Stimulated activated CD8-positive, alpha-beta memory T cell treated with anti-CD3 and anti-CD28 coated beads, Interleukin-15, amount 100 ng/mL, for 24 hours (primary cell): ENCODE measurements at places on chromosomes 4 and X.
A peak's percentile ranks its signal among the peaks of the same experiment; 100 is the strongest.

DNA sequence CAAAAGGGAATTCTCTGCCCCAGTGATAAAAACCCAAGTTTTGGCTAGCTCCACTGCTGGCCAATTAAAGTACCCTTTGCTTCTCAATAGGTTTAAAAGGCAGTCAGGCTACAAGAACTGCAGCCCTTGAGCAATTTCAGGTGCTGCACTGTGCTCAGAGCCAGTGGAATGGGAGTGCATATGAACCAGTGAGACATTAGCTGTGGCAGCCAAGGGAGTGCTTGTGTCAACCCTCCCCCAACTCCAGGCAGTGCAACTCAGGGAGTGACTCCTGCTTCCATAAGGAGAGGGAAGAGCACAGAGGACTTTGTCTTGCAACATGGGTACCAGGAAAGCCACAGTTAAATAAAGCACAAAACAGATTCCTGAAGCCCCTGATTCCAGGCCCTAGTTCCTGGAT lies 61.6 kb upstream of the VAMP7 start:
- no peak for DNase-seq

- DNase-seq: no peak
Measured at GRCh38 chr4:83866834-83867621, 331.1 kb downstream of the GPAT3 start.

GRCh38 chr4:31917334-31917733 lies 1197.2 kb downstream of the PCDH7 start:
- no peak for DNase-seq

DNA sequence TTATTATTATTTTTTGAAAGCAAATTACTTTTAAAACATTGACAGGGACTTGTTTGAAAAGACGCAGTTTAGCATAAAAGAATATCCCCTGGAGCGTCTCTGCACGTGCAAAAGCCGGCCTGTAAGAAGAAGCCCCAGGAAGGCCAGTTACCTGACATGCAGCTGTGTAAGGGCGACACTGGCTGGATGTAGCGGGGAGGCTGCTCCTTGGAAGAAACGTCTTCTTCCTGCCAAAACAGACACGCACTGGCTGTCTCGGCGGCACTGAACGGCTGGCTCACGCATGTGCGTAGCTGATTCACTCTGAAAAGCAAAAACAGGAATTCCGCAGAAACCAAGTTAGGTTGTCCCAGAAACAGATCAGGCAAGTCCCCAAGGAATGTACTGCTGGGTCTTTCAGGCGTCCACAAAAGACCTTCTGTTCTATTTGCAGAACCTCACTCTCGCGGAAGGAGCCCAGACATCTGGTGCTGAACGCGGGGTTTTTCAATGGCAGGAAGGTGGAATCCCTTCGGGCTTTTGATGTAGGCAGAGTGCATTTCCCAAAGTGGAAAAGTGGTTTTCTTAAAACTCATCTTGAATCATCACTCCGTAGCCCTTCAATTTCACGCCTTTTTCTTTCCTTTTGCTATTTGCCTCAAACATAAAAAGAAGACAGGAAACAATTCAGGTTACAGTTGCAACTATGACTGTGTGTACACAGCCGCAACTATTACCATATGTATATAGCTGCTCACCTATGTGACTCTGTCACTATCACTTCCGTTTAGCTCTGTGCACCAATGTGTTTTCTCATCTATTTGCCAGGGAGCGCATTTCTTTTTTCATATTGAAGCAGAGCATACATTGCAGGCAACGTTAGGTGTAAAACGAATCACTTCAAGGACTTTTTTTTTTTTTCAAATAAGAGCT lies 38.1 kb upstream of the ARSH start:
- no peak for DNase-seq

DNA sequence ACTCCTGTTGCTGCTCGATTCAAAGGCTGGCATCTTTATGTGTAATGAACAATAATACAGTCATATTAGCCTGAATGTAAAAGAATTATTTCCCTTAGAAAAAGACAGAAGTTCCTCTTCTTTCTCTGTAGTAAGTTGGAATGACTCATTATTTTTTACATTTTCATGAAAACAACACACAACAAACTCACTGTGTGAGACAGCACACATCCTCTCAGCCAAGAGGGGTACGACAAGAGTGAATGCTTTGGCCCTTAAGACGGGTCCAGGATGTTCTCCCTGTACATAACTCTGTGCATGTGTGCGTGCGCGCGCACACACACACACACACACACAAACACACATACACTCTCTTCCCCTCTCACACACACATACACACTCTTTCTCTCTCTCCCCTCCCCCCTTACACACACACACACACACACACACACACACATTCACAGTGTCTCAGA lies 72.8 kb downstream of the MANBA start:
- no peak for DNase-seq

DNA sequence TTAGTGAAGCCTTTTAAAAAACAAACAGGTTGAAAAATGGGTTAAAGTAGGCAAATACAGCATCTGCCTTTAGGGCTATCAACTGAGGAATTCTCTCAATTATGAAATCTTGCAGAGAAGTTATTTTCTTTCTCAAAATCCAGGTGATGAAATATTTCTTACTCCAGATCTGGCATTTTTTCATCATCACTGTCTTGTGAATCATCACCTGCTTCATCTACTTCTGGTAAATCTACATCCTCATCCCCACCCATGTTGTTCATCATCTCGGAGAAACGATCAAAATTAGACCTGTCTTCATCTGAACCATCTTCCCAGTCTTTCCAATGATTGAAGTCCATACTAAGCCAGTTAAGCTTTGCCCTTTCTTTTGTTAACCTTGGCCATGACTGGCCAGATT lies 33.3 kb upstream of the HPF1 start:
- no peak for DNase-seq

DNA sequence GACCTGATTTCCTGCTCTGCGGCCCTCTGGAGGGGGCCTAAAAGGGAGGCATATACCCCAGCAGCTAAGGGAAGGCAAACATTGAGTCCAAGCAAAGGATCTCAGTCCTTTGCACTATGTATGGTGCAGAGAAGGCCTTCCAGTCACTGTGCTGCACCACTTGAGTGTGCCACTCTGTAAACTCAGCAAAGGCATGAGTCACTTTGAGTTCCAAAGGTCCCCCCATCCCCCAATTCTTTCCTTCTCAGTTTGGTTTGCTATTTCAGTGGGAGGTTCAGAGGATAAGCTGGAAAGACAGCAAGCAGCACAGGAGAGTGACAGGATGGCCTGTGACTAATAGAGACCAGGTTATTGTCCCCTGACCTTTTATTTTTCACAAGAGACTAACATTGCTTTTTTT lies 131.3 kb downstream of the FHDC1 start:
- DNase-seq: no peak

- DNase-seq: no peak
Measured at GRCh38 chr4:164930647-164931046, 46.8 kb downstream of the TRIM61 start.

- DNase-seq: no peak
Measured at GRCh38 chr4:170672381-170672965, 582.7 kb upstream of the AADAT start.

- no peak for DNase-seq
Measured at GRCh38 chr4:6362896-6363295, 93.2 kb downstream of the WFS1 start.

GRCh38 chr4:113869743-113870375 lies 108.3 kb upstream of the CAMK2D start:
- DNase-seq: no peak

- no peak for DNase-seq
Measured at GRCh38 chrX:77003956-77004355, 443.2 kb upstream of the FGF16 start.

- peak; percentile 33 for DNase-seq
Measured at GRCh38 chrX:68732906-68733493, 85.5 kb downstream of the STARD8 start.

DNA sequence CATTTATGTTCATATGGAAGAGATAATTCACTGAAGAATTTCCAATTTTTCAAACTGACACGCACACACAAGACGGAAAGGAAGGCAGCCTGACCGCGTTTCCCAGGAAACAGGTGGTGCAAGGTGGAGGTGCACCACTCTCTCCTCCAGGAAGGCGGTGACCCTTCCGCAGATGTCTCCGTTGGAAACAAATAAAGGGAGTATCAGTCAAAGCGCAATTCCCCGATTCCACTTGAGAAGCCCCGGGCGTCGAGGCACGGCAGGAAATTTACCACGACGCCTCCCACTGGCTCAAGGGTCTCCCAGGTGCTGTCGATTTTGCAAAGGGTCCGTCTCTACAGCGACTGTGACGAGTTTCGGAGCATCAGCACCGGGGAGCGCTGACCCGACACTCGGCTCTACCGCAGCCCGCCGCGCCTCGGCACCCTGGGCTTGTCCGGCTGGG lies 770 bp upstream of the TIGD2 start:
- DNase-seq: no peak

GRCh38 chr4:73707918-73708577 lies 32.3 kb upstream of the CXCL8 start:
- DNase-seq: no peak

GRCh38 chr4:43244688-43245382 lies 352.3 kb downstream of the GRXCR1 start:
- no peak for DNase-seq

GRCh38 chrX:84153538-84153937 lies 34.5 kb downstream of the RPS6KA6 start:
- DNase-seq: no peak

- no peak for DNase-seq
Measured at GRCh38 chr4:128846063-128846462, 36.6 kb downstream of the JADE1 start.

GRCh38 chr4:163598489-163598888 lies 104.0 kb downstream of the TMA16 start:
- no peak for DNase-seq

GRCh38 chr4:133150486-133151340 lies 1.6 kb downstream of the PCDH10 start:
- DNase-seq: no peak

DNA sequence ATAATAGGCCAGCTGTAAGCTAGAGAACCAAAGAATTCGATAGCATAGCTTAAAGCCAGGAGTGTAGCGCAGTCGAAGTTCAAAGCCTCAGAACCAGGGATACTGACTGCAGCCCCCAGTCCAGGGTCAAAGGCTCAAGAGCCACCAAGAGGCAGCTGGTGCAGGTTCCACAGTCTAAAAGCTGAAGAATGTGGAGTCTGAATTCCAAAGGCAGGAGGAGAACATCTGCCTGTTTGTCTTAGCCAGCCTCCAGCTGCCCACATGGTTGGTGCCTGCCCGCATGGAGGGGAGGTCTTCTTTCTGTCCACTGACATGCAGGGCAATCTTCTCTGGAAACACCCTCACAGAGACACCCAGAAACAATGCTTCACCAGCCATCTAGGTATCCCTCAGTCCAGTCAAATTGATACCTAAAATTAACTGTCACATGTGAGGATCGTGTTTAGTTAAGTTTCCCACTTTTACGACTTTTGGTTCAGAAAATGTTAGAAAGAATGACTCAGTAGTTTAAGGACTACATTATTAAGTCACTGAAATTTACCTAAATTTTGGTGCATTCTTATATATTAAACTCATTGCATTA lies 52.8 kb upstream of the RHOH start:
- DNase-seq: no peak

DNA sequence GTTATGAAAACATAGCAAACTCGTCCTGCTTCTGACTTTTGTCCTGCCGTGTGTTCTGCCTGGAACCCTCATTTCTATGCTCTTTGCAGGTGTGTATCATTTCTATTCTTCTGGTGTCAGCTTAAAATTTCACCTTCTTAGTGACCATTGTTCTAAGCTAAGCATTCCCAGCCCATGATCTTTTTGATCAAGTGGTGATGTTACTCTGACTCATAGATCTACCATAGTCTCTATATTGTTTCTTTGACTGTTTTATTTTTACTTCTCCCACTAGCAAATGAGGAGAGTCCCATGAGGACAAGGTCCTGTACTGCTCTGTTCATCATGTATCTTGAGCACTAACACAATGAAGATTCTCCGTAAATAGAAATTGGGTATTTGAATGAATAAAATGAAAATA lies 14.1 kb upstream of the CXCL6 start:
- DNase-seq: no peak

GRCh38 chrX:15790769-15791290 lies 546 bp downstream of the ZRSR2 start:
- no peak for DNase-seq

DNA sequence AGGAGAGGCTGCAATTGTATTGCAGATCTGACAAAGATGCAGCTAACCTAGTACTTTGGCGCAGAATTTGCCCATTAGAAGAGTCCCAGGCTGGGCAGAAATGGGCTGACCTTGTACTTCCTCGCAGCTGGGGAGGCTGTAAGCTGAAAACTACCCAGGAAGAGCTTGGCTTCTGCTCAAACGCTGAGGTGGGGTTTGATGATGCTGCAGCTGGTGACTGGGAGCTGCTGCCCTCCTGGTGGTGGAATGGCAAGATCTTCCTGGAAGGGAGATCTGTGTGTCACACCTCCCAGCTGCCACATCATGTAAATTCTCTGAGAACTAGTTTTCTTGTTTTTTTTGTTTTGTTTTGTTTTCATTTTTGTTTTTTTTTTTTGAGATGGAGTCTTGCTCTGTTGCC lies 17.4 kb downstream of the CCNG2 start:
- DNase-seq: no peak

- DNase-seq: no peak
Measured at GRCh38 chrX:1124531-1124930, 87.9 kb downstream of the CRLF2 start.

- no peak for DNase-seq
Measured at GRCh38 chr4:138903185-138903584, 112.4 kb upstream of the NOCT start.

DNA sequence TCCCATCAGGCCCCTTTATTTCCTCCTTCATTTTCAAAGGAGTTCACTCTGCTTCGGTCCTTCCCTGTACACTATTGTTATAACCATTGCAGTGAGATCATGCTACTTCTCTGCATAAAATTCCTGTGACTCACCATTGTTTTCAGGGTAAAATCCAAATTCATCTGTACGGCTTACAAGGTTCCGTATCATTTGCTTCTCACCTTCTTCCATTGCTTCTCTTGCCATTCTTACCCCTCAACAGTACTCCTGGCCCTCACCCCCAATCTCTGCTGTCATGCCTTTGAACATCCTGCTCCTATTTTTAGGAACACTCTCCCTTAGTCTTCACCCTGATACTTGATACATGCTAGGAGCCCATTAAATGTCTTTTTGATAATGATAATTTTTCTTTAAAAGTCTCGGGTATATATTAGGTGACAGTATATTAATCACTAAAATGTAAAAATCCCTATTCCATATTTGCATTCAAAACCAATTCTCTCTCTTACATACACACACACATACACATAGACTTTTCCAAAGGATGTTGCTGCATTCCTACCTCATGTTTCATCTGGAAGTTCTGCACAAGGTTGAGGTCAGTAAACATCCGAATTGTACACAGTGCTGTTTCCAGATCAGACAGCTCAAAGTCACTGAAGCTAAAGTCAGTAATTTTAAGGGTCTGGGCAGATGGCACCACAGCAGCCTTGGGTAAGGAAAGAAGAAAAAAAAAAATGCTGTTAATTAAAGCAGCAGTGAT lies 103.4 kb downstream of the PDE5A start:
- DNase-seq: no peak
